ENCODE measurements at places on chromosomes 2 and 18. TPM values are rescaled to one million over a fixed set of nuclear protein-coding genes. Genes with fewer than 3 reads are reported as not detected.

The RAD51AP2 gene
- not detected for polyA plus RNA-seq

The CPO gene
- not detected for polyA plus RNA-seq

The ZSWIM2 gene
- polyA plus RNA-seq, result not detected

The ARHGAP25 gene
- 37.1 TPM for polyA plus RNA-seq

The ST6GAL2 gene
- polyA plus RNA-seq, result not detected

The C2orf15 gene
- polyA plus RNA-seq, result 4.9 TPM

The ATP6V1C2 gene
- polyA plus RNA-seq, result 0.20 TPM

The SLC4A3 gene
- polyA plus RNA-seq, result not detected

The SERPINB11 gene
- not detected for polyA plus RNA-seq

The GPR75 gene
- polyA plus RNA-seq, result not detected

The CNGA3 gene
- not detected for polyA plus RNA-seq

The XIRP2 gene
- not detected for polyA plus RNA-seq

The LINC00305 gene
- not detected for polyA plus RNA-seq

The TRIM43 gene
- polyA plus RNA-seq, result not detected

The USP40 gene
- 4.4 TPM for polyA plus RNA-seq

The TCF23 gene
- polyA plus RNA-seq, result not detected

The FAM228A gene
- polyA plus RNA-seq, result not detected

The CABYR gene
- 0.48 TPM for polyA plus RNA-seq

The SMAD4 gene
- 37.7 TPM for polyA plus RNA-seq

The VRK2 gene
- polyA plus RNA-seq, result 21.4 TPM

The TPGS2 gene
- 75.3 TPM for polyA plus RNA-seq

The GULP1 gene
- polyA plus RNA-seq, result not detected

The CCDC85A gene
- polyA plus RNA-seq, result not detected

The THSD7B gene
- not detected for polyA plus RNA-seq

The OTOS gene
- not detected for polyA plus RNA-seq

The FBXO41 gene
- not detected for polyA plus RNA-seq

The NAPG gene
- 16.0 TPM for polyA plus RNA-seq

The M1AP gene
- 0.47 TPM for polyA plus RNA-seq

The RIT2 gene
- polyA plus RNA-seq, result not detected

The SCN7A gene
- not detected for polyA plus RNA-seq

The FNDC4 gene
- 0.11 TPM for polyA plus RNA-seq

The ACMSD gene
- not detected for polyA plus RNA-seq

The NRP2 gene
- not detected for polyA plus RNA-seq
